ENCODE measurements at places on chromosomes 1 and 21.

DNA sequence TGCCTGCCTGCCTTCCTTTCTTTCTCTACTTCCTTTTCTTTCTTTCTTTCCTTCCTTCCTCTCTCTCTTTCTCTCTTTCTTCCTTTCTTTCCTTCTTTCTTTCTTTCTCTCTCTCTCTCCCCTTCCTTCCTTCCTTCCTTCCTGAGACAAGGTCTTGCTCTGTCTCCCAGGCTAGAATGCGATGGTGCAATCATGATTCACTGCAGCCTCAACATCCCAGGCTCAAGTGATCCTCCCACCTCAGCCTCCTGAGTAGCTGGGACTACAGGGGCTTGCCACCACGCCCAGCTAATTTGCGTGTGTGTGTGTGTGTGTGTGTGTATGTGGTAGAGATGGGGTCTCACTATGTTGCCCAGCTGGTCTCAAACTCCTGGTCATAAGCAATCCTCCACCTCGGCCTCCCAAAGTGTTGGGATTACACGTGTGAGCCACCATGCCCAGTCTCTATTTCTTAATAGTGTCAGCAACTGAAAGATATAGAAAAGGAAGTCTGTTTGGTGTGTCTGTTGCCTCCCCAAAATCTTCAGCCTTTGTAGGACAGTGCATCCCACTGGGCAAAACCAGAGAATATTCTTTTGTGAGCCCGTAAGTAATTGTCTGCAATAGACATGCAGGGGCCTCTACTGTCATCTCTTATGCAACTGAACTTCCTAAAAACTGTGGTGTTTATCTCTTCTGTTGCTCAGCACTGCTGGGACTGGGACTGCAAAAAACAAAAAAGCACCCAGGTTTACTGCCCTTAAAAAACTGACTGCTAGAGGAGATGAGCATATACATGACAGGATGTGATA lies 20.9 kb upstream of the RAB4A start:
- DNase-seq: no peak

DNA sequence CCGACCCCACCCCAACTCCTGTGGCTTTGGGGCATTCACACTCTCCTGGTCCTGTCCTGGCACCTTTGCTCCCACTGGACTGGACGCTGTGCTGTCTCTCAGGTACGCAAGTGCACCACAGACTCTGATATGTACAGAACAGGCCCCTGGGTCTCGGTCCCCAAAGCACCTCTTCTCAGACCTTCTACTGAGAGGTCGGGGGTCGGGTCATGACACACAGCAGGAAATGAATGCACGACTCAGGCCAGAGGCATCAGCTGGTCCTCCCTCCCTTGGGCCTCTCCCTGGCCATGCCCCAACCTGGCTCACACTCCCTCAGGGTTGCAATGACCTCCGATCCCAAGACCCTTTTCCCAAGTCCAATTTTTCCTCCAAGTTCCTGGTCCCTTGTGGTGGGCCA lies 1.8 kb upstream of the KRTAP10-12 start:
- DNase-seq: no peak

GRCh38 chr21:28516021-28516420 lies 476.7 kb downstream of the LTN1 start:
- no peak for DNase-seq

DNA sequence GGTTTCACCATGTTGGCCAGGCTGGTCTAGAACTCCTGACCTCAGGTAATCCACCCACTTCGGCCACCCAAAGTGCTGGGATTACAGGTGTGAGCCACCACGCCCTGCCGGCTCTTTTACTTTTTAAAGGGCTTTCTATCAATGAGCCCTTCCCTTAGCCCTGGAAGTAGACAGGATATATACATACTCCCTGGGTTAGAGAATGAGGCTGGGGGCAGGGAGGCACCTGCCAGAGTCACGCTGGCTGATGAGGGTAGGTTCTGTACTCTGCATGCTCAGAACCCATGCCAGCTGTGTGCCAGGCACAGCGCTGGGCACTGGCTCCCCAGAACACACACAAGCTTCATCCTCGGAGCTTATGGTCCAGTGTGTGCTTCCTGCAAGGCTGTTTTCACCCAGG lies 113.6 kb upstream of the IPO9 start:
- no peak for DNase-seq

GRCh38 chr1:209491897-209492296 lies 91.6 kb upstream of the CAMK1G start:
- DNase-seq: no peak

- no peak for DNase-seq
These were observed 70.0 kb downstream of the BCAR3 start for GRCh38 chr1:93611668-93612067.

DNA sequence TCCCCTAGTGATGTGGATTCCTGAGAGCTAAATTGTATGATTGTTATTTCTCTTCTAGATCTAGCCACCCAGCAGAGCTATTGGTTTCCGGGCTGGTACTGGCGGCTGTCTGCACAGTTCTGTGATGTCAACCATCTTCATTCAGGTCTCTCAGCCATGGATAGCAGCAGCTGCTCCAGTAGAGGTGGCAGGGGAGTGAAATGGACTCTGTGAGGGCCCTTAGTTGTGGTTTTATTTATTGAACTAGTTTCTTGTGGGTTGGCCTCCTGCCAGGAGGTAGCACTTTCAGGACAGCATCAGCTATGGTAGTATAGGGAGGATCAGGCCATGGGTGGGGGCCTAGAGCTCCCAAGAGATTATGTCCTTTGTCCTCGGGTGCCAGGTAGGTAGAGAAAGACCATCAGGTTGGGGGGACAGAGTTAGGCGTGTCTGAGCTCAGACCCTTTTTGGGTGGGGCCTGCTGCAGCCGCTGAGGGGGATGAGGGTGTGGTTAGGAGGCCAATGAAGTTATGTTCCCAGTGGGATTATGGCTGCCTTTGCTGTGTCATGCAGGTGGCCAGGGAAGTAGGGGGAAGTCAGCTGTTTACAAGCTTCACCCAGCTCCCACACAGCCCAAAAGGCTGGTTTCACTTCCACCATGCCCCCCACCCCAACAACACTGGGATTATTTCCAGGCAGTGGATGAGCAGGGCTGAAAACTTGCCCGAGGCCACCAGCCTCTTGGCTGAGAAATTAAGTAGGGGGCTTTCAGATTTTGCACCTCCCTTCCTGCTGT lies 55.1 kb upstream of the RGS4 start:
- DNase-seq: no peak

- no peak for DNase-seq
These were observed 2.1 kb upstream of the S100A10 start for GRCh38 chr1:151995774-151996173.

- no peak for DNase-seq
These were observed 76.5 kb downstream of the VWA5B1 start for GRCh38 chr1:20367116-20367585.

GRCh38 chr1:78286686-78287085 lies 204.1 kb upstream of the PTGFR start:
- no peak for DNase-seq

DNA sequence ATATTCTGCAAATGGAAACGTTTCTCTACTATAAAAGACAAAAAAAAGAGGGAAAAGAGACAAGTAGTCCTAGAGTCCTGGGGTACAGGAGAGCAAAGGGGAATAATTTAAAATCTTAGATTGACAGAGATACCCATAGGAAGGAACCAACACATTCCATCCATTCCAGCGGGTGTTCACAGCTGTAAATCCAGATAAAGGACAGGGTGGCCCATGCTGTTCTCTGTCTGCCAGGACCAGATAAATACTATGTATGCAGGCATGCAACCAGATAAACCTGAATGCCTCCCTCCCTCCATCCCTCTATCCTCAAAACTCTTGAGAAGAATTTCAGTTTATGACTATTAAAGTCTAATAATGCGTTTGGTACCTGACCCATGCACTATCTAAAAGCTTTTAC lies 131.8 kb downstream of the PTPN14 start:
- no peak for DNase-seq

DNA sequence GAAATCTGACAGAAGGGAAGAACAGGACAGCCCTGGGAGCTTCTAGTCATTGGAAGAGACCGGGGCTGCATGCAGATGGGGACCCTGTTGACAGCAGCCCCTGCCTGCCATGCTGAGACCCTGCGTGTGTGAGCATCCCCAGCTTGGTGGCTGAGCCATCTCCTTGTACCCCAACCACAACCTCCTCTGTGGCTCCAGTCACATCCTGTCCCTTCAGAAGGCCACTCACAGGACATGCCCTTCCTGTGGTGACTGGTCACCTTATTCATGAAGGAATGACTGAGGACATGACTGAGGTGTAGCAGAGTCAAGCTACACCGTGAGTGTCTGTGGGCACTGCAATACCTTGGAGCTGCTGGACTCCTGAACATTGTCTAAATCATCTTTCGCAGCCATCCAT lies 141.8 kb upstream of the ERRFI1 start:
- DNase-seq: no peak

DNA sequence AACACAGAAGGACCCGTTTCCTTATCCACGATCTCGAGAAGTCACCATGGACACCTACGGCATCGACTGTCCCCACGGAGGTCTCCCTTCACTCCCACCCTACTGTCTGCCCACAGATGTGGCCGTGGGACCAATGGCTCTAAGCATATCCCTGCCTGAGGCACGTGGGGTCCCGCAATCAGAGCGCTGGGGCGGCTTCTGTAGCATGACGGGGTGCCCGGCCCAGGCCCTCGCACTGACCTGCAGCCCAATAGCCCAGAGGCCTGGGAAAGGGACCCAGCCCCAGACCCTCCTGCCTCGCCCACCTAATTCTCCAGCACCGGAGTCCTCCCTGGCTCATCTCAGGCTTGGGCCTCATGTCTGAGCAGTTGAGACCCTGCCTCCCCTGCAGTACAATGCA lies 132.5 kb downstream of the NPHP4 start:
- no peak for DNase-seq

GRCh38 chr1:99173282-99173681 lies 91.0 kb upstream of the PLPPR4 start:
- DNase-seq: no peak

- DNase-seq: no peak
These were observed 88.5 kb upstream of the ACTRT2 start for GRCh38 chr1:2932671-2933350.

GRCh38 chr1:201125800-201126199 lies 1.2 kb downstream of the ASCL5 start:
- no peak for DNase-seq

- no peak for DNase-seq
These were observed 131.8 kb downstream of the PCNX2 start for GRCh38 chr1:233163696-233164095.

DNA sequence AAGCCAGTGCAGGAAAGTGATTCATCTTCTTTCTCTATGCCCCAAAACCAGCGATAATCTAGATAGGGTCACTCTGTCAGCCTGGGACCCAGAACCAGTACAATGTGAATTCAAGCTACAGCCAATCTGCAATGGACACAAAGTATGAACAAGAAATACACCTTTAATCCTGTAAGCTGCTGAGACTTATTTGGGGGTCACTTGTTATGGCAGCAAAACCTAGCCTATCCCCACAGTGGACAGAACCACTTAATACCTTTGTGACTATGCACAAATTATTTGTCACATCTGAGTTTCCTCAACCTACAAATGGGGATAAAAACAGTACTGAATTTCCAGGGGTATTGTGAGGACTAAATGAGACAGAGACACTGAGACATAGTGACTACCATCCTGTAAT lies 50.0 kb downstream of the TMCO4 start:
- no peak for DNase-seq

DNA sequence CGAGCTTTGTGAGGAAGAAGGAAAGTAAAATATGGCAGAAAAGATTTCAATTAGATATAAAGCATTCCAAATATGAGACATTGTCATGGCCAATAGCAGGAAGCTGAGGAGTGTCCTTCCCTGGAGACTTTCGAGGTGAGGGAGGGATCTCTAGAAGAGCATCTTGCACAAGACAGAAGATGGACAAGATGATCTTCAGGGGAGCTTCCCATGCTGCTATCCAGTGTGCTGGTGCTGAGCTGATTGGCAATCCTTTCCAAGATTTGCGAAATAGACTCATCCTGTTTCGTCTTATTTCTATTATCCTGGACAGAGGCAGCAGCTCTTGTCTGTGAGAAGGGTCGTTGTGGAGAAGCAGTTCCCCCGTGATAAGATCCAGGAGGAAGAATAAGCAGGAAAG lies 342.0 kb upstream of the CAMK1G start:
- DNase-seq: no peak

- DNase-seq: no peak
These were observed 107.2 kb downstream of the GLIS1 start for GRCh38 chr1:53631622-53632310.

DNA sequence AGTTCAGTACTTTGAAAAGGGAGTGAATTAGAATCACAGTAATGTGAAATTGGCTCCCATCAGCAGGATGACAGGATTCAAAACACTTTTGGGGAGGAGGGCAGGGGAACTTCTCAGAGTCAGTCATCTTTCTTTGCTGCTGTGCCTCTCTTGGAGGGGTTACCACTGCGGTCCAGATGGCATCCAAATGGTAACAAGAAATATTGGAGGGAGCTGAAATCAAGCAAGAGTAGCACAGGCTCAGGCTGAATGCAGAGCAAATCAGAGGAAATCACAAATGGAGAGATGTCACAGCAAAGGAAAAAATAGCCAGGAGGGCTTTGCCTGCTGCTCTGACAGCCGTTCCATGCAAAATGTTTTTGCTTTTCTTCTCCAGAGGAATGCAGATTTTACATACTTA lies 75.0 kb upstream of the C8B start:
- DNase-seq: no peak

- no peak for DNase-seq
These were observed 53.1 kb downstream of the XCL1 start for GRCh38 chr1:168629466-168629865.

DNA sequence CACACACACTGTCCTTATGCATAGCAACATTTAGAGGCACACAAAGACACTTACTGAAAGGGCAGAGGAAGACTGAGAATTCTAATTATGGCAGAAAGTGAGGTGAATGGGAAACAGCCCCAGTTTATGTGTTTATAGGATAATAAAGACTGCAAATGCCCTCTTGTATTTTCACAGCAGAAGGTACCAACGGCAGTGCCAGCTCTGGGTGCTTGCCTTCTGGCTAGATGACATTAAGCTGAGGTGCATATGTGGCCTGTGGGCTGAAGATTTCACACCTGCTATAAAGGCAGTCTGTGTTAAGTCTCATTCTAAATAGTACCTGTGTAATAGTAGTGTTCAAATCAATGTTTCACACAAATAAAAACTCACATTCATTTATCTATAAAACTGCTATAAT lies 347.2 kb upstream of the ZRANB2 start:
- DNase-seq: no peak

GRCh38 chr1:189185097-189185496 lies 1292.6 kb downstream of the BRINP3 start:
- no peak for DNase-seq

DNA sequence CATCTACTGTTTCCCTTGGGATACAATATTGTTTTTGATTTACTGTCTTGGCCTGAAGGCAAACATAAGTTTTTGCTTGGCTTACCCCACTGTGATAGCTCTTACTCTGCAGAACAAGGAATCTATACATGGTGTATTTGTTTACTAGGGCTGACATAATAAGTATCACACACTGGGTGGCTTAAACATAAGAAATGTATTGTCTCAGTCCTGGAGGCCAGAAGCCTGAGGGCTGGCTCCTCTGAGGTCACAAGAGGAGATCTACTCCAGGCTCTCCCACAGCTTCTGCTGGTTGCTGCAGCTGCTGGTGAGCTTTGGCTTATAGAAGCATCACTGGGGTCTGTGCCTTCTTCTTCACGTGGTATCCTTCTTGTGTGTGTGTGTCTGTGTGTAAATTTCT lies 30.7 kb upstream of the IGSF5 start:
- no peak for DNase-seq

- DNase-seq: no peak
These were observed 3.0 kb upstream of the DMRTA2 start for GRCh38 chr1:50426108-50426700.

GRCh38 chr1:209835782-209836298 lies 8.1 kb downstream of the UTP25 start:
- DNase-seq: no peak

- DNase-seq: no peak
These were observed 186.9 kb upstream of the ADGRL4 start for GRCh38 chr1:79193211-79194079.
